ENCODE measurements at places on chromosomes 13 and 19.

GRCh38 chr13:48828962-48829411, 146.7 kb upstream of the FNDC3A start:
- no peak for DNase-seq

- no peak for DNase-seq
Measured at GRCh38 chr13:44930280-44930679, 59.0 kb downstream of the NUFIP1 start.

DNA sequence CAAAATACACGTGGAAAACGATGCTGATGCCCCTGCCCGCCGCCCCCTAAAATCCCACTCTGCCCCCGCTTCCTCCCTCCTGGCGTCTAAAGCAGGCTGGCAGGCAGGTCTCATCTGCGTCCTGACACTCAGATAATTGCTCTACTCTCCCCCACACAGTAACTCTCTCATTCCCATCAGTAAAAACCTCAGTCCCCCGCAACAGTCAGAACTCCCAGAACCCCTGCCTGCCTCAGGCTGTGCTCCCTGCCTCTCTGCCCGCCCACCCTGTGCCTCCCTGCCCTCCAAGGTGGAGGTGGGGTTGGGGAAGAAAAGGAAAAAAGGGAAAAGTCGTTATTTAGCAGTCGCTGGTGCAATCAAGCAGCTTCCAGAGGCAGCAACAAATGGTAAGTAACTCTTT, 473.7 kb downstream of the EFNB2 start:
- DNase-seq: no peak

DNA sequence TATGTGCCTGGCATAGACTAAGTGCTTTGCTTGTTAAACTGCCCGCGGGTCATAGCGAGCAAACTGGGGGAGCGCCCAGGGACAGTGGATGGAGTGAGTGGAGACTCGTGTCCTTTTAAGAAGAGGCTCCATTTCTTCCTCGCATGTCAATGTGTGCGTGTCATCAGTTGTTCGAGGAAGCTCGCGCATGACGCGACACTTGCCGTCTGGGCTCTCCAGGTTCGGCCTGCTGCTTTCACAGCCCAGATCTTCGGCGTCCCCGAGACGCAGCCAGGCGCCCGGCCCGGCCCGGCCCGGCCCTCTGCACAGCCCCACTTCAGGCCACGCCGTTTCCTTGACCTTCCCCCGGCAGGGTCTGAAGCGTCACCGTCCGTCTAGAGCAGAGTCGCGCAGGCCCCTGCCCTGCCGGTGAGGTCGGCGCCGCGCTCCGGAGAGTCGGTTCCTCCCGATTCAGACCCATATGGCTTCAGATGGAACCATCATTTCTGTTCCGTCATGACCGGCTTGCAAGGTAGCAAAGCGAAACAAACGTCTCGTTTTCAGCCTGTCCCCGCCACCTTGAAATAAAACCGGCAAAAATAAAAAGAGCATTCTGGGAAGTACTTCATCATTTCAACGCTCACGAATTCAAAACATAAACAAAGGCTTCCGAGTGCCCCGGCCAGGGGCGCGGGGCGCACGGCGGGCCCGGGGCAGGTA, 599 bp upstream of the ARHGEF7 start:
- DNase-seq: peak; percentile 46

DNA sequence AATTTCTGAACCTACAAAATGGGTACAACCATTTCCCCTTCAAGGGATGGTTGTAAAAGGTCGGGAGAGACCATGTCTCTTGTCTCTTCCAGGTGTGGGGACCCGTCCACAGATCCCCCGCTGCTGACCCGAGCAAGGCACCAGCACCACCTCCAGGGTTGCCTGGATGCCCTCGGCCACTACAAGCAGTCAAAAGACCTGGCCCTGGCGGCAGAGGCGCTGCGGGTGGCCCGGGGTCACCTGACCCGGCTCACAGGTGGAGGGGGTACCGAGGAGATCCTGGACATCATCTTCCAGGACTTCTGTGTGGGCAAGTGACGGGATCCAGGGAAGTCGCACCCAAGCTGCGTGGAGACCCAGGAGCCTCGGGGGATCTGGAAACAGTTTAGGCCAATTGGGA, 4.0 kb downstream of the GTPBP3 start:
- no peak for DNase-seq

All from heart left ventricle (tissue), 16 donors.